Renal cortex interstitium (tissue), 15 donors: ENCODE measurements at places on chromosomes 6 and 20. TPM values are rescaled to one million over a fixed set of nuclear protein-coding genes. Genes with fewer than 3 reads are reported as not detected.

The LY6G6F gene
- 0.73 TPM for polyA plus RNA-seq

The LY6G6D gene
- not detected for polyA plus RNA-seq

The LY6G5C gene
- 3.5 TPM for polyA plus RNA-seq

The AKAP12 gene
- polyA plus RNA-seq, result 206 TPM

The GCNT2 gene
- polyA plus RNA-seq, result 18.2 TPM

The GRM1 gene
- 0.14 TPM for polyA plus RNA-seq

DNA sequence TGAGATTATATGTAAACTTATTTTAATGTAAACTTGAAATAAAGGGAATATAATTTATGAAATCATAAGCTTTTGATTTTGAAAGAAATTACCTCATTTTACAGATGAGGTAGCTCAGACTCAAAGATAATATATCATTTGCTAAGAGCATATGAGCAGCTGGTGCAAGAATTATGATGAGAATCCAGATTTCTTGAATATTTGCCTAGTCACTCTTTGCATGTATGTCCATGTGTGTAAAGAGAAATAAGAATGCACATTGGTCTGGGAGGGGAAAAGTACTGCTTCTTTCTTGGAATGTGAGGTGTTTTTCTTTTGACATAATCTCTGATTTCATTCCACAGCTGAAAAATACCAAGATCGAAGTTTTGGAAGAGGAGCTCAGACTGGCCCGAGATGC, 11.1 kb upstream of the SNRNP48 start:
- DNase-seq, result no peak

DNA sequence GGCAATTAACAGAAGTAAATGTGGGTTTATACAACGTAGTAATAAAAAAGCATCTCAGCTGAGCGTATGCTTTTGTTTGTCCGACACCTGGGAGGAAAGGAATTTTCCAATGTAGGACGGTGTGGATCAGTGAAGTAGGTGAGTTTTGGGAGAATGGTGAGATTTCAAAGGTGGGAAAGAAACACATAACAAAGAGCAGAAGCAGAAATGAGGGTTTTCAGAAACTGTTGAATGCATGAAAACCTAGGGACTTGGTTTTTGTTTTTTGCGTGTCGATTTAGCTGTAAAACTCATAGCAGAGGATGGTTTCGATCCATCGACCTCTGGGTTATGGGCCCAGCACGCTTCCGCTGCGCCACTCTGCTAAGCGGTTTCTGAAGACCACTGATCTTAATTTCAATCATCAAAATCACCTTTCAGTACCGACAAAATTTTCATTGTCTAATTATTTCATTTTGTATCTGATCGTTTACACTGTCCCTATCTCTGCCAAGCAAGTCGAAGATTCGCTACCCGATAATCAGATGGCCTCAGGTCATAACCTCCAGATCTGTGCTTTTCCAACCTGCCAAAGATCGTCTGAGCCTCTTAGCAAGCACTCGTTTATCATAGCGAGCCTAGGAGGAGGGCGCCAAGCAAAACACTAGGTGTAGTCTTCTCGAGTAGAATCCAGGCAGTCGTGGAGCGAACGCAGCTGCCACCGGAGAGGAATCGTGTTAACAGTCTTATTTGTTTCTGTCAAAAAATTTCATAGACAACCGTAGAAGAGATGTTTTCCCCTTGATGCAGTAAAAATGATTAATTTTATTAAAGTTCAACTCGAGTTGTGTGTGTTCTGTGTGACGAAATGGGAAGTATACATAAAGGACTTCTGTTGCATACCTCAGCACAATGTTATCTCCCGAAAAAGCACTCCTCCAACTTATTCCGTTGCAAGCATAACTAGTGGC, 20.9 kb upstream of the POM121L2 start:
- DNase-seq, result peak; percentile 8

DNA sequence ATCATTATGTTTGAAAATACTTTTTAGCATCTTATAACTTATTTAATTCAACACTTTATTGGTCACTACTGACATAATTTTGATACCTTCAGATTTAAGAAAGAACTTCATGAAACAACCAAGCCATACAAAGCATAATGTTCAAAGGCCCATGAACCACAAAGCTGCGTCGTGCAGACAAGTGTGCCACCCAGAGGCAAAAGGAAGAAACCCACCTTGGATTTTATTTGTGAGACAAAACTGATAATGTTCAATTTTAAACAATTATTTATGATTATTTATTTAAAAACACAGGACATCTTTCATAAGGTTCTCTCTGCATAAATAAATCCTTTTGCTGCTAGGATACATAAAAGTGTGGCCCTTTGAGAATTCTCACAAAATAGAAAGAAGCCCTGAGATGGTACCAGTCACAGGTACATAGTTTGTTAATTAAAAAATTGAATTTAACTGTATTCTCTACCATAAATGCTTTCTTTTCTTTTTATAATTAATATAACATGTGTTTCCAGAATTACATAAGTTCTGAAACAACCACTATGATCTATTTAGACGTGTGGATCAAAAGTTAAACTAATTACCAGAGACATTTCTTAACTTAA, 143.7 kb downstream of the RALGAPA2 start:
- no peak for DNase-seq

DNA sequence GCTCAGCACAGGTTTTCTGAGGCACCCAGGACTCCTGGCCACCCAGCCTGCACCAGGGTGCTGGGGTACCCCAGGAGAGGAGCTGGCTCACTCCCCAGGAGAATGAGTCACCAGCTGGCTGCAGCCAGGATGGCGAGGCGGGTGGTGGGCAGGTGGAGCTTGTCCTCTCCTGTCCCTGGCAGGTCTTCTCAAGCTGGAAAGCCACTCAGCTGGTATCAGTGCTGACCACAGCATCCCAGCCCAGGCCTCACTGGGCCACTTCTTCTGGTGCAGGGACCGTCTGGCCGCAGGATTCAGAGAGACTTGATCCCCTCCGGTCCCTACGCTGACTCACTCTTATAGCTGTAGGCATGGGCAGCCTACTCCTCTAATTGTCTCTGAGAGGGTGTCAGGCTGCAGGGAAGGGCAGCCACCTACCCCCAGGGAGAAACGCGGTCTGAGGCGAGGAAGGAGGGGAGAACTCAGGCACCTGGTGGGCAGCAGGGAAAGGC, 22.2 kb downstream of the TFEB start:
- DNase-seq, result no peak

DNA sequence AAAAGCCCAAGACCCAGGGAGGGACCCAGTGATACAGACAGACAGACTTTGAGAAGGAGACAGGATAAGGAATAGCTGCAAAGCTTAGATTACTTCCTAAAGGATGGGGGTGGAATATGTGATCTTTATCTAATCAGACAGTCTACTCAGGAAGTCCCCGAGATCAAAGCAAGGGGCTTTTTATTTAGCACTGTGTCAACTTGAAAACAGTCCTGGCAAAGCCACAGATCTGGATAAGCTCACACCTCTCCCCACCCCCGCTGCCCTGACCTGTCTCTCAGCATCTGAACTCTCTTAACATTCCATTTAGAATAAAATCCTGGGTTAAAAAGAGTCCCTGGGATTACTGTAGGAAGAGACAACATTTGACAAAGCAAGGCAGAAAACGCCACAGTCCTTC, 101.5 kb downstream of the ISM1 start:
- DNase-seq, result no peak

GRCh38 chr6:131894493-131895424, 56.4 kb downstream of the CCN2 start:
- DNase-seq, result no peak

DNA sequence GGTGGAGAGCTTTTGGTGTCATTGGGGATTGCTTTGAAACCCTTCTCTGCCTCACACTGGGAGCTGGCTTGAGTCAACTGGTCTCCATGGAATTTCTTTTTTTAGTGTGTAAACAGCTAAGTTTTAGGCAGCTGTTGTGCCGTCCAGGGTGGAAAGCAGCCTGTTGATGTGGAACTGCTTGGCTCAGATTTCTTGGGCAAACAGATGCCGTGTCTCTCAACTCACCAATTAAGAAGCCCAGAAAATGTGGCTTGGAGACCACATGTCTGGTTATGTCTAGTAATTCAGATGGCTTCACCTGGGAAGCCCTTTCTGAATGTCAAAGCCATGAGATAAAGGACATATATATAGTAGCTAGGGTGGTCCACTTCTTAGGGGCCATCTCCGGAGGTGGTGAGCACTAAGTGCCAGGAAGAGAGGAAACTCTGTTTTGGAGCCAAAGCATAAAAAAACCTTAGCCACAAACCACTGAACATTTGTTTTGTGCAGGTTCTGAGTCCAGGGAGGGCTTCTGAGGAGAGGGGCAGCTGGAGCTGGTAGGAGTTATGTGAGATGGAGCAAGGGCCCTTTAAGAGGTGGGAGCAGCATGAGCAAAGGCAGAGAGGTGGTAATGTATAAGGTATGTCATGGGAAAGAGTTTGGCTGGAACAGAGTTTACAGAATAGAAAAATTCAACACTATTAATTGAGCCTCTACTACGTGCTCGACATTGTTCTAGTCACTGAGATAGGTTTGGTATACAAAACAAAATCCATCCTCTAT, 31.2 kb downstream of the SRSF3 start:
- no peak for DNase-seq

DNA sequence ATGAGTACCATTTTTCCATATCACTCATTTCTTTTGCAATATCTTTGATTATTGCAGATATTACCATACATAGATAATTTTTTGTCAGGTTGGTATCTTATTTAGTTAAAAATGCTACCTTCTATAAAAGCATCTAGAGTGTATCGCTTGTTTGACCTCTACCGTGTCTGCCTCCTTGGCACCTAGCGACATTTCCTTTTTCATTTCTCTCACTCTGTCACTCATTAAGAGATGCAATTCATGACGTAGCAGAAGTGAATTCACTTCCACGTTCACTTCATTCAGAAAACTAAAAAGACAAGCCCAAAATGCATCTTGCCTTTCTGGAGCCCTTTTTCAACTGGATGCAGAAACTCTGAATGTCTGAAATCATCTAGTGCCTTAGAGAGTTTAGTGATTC, 172.9 kb downstream of the MMS22L start:
- no peak for DNase-seq

DNA sequence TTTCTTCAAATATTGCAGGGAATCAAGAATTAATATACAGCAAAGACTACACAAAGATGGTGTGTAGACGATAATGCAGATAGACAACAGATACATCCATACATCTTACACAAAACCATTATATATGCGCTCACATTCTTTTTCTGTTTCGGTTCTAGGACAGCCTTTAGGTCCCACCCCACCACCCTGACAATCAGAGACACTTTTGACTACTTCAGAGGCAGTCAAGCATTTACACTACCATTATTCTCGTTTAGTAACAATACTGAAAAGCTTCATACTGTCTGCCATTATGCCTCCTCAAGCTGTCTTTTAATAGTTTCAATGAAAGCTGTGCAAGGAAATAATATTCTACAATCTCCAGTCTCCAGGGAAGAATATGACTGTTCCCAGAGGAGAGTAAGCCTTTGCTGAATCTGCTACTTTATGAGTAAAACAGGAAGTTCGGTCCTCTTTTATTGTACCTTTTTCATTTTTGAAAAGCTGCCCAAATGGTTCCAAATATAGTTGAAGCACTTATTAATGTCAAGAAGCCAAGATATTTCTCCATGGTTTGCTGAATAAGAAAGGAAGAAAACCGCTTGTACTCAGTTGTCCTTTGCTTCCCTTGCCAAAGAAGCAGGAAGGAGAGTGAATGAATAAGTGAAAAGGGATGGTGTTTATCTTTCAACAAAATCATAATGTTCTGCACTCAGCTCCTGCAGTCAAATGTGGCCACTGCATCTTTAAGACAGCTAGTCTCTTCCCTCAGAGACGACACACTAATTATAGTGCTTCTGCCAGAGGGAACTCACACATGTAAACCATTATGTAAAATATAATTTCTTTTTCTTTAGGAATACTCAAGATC, 468.3 kb downstream of the CDC5L start:
- no peak for DNase-seq

- no peak for DNase-seq
These were observed 3.4 kb downstream of the APMAP start for GRCh38 chr20:24989162-24989561.

DNA sequence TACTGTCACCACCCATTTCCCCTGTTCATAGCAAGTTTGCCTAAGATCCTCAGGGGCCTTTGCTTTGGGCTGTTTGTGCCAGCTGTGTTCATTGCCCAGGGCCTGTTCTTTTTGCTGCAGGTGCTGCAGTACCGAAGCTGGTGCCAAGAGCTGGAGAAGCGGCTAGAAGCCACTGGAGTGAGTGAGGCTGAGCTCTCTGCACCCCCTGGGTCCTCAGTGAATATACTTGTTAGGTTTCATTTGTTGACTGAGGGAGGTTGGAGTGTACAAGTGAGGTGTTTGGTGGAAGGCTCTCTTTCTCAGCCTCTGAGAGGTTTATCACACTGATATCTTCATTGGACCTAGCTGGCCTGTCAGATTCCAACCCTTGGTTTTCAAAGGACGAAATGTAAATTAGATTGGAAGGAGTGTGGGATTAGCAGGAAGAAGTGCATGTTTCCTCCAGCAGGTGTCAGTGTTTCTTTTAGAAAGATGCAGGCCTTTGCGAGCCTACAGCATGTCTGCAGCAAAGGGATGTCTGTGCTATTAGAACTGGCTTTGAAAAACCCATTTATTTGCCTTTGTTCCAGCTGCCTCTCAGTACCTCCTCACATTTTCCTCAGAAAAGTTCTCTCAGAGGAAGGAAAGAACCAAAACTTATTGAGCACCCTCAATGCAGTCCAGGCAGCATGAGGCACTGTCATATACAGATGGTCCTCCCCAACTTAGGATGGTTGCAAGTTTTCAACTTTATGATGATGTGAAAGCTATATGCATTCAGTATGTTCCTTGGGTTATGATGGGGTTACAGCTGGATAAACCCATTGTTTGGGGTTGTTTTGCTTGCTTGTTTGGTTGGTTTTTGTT, 8.3 kb downstream of the CEP250 start:
- peak; percentile 49 for DNase-seq

GRCh38 chr20:59405226-59406200, 105.1 kb downstream of the EDN3 start:
- no peak for DNase-seq

DNA sequence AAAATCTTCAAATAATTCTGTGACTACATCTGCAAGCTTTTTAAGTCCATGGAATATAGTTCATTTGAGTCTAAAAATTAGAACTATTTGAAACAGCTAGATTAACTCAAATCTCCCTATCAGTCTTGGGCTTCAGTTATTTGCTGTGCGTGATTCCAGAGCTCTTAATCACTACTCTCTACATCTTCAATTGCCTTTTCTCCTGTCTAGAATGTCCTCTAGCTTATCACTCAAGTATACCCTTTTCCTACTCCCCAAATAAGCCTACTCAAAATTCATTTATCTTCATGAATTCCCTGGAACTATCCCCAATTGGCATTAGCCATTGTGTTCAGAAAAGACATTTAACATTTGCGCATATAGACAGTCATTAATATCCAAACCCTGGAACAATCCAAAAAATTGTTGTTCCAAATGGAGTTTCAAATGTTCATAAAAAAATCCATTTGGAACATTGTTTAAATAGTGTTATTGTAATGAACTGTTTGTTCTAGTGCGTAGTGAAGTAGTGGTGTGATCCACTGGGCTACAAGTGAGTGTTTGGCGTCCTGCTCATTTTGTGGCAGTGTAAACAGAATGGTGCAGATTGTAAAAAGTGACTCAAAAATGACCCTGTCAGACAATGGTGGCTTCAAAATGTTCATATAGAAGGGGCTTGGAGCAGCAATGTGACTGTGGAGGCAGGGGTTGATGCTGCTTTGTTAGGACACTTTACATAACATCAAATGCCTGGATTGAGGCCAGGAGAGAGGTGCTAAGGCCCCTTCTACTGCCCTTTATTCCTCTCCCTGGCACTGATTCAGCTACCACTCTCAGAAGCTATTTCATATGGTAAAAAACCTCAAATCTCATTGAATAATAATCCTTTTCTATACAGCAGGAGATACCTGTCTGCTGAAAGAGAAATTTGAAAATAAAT, 122.3 kb downstream of the KIF6 start:
- no peak for DNase-seq
